ENCODE measurements at places on chromosomes 7 and 10.

- DNase-seq: no peak
These were observed 127.2 kb downstream of the SLIT1 start for GRCh38 chr10:97058521-97058920.

GRCh38 chr7:140238778-140239652 lies 62.2 kb upstream of the KDM7A start:
- DNase-seq: peak; percentile 19

DNA sequence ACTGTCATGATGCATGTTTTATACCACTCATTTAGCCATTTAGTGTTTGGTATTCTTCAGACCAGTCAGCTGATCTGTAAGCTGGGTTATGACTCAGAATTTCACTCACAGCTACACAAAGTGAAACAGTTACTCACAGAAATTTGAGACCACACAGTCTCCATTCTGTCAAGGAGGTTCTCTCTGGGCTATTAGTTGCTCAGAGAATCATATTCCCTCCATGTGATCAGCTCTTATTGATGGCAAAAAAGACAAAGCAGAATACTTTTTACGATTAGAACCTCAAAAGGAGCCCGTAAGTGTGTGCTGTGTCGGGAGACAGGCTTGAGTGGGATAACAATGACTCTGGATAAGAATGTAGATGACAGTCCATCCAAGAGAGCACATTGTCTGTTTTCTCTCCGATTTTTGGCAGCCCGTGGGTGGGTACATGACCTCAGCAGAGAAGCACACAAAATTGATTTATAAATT lies 277.6 kb upstream of the SORCS1 start:
- no peak for DNase-seq

DNA sequence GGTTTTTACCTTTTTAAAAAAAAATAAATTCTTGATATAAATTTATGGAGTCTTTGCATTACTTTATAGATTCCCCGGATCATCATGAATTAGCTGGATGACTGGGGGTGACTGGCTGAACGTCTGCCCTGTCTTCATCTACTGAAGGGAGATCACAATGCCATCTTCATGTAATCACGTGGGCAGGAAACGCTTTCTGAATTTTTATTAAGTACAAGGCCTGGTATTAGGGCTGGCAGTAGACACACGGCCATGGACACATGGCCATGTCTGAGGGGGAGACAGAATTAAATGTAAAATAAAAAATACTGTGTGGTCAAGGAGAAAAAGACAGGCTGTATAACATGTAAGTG lies 111.2 kb downstream of the VIPR2 start:
- no peak for DNase-seq

- no peak for DNase-seq
These were observed 227.0 kb downstream of the SORCS3 start for GRCh38 chr10:104867966-104868598.

DNA sequence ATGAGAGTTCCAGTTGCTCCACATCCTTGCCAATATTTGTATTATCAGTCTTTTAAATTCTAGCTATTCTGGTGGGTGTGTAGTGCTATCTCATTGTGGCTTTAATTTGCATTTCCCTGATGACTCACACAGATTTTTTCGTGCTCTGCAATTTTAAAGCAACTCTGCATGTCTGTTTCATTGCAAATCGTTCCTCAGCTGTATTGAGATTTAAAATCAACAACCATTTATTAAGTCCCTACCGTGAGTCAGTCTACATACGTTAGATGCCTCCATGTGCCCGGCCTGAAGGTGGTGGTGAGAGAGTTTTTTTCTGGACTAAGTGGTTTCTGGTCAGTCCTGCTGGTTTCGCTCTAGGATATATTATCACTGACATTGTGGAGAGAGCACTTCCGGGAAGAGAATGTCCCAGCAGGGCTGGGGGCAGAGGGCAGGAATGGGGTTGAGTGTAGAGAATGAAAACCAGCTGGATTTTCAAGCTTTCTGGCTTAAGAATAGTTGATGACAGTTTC lies 8.4 kb upstream of the HYCC1 start:
- no peak for DNase-seq

GRCh38 chr10:123270221-123270620 lies 116.0 kb downstream of the BUB3 start:
- DNase-seq: no peak

Data from NCI-H774 (cell line).